ENCODE measurements at places on chromosomes 2 and 18.

DNA sequence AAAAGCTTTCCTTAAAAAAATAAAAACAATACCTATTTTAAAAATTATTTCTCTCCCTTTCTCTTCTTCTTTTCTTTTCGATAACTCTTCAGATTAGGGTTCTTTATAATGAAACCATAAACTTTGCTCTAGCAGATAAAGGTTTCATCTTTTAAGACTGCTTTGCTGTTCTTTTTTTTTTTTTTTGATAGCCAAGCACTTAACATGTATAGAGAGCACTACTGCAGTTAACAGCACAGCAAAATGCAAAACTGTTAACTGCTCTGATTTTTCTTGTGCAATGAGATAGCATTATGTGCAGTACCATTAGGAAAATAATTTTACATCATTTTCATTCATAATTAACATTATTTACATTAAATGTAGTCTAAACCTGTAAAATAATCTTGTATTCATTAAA, 36.3 kb downstream of the GALNT1 start:
- no peak for DNase-seq

- no peak for DNase-seq
These were observed 112.6 kb downstream of the GAREM1 start for GRCh38 chr18:32358075-32358474.

DNA sequence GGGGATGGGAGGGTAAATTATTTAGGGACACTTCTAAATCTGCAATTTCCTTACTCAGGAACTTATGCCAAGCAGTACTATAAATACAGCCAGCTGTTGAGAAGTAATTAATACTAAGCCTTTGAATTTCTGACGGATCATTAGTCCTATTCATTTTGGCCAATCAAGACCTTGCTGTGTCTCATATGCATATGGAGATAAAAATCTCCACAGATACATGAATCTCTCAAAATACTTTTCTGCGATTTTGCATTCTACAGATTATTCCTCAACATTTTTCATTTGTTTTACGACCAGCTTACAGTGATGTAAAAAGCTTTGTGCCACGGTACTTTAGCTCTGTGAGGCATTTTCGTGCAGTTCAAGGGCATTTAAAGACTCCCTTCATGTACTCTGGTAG, 16.7 kb downstream of the LANCL1 start:
- no peak for DNase-seq

DNA sequence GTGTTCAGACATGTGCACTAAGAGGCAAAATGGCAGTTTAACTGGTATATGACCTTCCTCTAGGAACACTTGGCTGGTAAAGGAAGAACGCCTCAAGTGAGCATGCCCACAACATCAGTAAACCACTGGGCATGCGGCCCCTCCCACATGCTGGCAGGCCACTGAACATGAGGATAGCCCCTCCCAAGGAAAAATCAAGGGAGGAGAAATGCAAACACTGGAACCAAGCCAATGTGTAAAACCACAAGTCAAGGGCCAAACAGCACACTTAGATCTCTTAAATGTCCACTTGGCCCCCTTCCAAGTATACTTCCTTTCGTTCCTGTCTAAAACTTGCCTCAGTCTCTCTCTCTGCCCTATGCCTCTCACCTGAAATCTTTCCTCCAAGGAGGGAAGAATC, 980.8 kb downstream of the TSN start:
- DNase-seq: no peak

DNA sequence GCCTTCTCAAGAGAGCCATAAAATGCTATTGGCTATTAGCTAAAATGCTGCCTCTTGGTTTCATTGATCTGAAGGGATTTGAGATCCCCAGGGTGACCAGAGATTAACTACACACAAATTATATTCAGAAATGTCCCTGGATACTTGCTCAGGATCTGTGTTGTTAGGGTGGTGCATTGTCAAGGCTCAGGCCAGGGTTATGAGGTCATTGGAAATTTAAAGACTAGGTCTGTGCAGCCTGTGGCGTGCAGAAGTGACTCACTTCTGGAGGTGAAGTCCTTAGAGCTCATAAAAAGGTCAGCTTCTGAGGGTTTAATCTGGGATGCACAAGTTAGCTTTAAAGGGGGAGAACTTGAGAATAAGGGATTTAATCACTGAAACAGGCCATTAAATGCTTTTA, 23.5 kb downstream of the LRRTM1 start:
- DNase-seq: no peak

DNA sequence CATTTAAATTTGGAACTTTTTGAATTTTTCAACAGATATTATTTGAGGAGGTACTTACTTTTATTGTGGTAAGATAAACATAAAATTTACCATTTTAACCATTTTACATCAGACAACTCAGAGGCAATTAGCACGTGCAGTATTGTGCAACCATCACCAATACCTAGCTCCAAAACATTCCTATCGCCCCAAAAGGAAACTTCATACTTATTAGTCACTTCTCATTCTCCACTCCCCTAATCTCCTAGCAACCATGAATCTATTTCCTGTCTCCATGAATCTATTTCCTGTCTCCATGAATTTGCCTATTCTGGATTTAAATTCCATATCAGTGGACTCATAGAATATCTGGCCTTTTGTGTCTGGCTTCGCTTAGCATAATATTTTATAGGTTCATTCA, 69.9 kb upstream of the FAM136A start:
- DNase-seq: no peak

DNA sequence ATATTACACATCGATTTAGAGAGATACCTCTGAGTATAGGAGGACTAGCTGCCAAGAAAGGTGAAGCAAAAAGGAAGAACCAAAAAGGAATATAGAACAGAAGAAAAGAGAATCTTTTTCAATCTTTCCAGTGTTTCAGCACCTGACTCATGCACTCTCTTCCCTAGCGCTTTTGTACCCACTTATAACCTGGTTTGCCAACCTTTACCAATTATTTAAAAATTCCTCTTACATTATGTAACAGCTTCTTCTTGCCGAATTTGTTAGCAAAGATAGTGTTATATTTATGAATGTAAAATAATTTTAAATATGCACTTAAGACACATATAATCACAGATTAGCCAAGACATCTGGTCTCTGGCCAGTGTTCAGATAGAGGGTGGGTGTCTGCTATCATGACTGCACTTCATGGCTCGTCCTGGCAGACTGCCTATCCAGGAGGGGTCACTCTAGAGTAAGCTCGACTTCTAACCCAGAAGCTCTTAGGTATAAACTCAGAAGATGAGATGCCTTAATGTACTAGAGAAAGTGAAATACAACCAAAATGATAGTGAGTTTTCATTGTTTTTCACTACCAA, 122.9 kb downstream of the ATAD2B start:
- DNase-seq: no peak

DNA sequence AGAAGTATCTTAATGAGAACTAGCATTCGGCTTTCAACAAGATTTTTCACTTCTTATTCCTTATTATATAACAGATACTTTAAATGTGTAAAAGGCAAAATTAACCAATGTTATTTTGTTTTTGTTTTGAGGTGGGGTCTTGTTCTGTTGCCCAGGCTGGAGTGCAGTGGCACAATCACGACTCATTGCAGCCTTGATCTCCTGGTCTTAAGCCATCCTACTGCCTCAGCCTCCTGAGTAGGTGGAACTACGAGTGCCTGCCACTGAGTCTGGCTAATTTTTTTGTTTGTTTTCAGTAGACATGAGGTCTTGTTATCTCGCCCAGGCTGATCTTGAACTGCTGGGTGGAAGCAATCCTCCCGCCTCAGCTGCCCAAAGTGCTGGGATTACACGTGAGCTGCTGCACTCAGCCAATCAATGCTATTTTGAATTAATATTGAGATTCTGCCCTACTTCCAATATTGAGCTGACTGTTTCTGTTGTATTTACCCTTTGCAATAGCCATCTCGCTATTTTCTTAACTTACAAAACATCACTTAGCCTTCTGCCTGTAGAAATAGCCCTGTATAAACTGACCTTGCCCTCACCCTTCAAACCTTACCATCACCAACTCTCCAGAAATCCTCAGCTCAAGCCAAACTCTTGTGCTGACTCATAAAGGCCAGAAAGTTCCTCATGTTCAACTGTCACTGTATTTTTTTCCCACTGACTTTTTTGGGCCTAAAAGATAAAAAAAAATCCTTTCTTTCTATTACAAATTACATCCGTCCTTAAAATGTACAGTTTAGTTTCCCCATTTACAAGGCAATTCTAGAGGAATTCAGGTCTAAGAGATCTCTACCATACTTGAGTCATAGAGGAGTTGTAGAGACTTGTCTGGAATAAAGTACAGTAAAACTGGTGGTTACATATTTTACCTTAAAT, 94.3 kb downstream of the OLA1 start:
- no peak for DNase-seq

- DNase-seq: no peak
These were observed 28.8 kb upstream of the SIX3 start for GRCh38 chr2:44912660-44913059.

DNA sequence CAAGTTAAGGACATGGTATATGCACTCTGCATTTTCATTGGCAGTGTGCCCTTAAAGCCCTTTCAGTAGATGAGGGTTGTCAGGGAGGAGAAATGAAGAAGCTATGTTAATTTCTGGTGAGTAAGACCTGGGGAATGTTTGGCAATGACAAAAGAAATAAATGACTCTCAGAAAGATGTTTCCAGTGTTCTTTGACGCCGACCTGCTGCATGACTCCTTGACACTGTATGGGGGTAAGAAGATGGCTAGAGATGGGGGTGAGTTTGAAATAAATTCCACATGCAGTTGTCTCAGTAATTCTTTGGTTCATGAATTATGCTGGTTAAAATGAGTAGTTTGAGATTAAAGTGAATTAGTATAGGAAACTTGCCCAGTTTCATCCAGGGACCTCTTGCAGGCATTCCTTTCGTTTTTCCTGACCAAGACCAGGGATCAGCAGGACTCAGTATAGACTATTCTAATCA, 5.9 kb downstream of the CCDC121 start:
- no peak for DNase-seq

DNA sequence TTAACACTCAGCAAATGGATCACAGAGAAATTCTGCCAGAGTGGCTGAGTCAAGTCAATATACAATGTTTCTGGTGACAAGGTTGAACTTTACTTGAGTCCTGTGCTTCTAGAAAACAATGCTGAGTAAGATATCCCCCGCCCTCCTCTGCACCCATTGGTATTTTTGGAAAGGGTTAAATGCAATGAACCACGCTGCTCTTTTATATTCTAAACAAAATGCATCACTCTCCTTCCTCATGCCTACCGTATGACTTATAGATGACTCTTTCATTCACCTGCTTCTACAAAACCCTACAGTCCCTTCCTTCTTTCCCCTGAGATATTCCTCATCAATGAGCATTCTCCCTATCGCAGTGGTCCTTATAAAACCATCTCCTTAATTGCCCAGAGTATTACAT, 168.8 kb downstream of the TXNL1 start:
- DNase-seq: no peak

DNA sequence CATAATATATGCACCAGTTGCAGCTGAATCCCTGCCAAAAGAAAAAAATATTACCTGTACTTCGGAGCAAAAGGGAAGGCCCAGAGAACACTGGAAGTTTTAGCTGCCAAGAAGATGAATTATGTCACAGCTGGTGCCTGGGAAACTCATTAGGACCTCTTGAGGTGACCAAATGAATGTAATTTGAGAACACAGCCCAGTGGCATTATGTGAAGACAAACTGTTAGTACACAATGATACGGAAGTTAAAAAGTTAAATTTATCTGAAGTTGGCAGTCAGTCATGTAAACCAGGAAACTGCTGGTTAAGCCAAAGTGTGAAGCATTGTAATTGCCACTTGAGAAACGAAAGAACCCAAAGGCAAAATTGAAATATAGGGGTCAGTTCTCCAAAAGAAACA, 80.7 kb downstream of the EML4 start:
- no peak for DNase-seq

Measured in stimulated activated CD8-positive, alpha-beta memory T cell treated with anti-CD3 and anti-CD28 coated beads, Interleukin-15, amount 100 ng/mL, for 24 hours (primary cell).